ENCODE measurements at places on chromosomes 1 and 21.

DNA sequence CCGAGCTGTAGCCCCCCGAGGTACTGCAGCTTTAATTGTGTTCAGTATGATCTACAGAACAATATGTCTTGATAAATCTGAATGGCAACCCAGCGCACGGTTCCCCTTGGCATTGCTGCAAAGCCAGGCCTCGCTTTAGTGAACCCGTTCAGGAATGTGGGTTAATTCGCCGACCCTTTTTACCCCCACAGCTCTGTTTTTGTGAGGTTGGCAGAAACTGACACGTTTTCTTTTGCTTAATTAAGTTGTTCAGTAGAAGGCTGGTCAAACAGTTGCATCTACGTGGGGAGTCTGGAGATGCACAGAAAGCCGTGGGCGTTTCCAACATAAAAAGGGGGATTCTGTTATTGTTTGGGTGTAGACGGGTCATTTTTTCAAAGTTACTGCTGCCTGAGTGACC, 43.2 kb downstream of the OLIG1 start:
- H3K27ac ChIP-seq = no peak overlapping the region
- H3K4me1 ChIP-seq = peaks cover 14% of the 10 kb centered on the region
- no peak overlapping the region for H3K4me3 ChIP-seq
- no peak for DNase-seq
- H3K27me3 ChIP-seq = peaks cover 58% of the 10 kb centered on the region
- no peaks in the 10 kb centered on the region for H3K36me3 ChIP-seq

GRCh38 chr1:22159891-22160290, 17.0 kb upstream of the WNT4 start:
- H3K4me3 ChIP-seq = no peak overlapping the region
- H3K36me3 ChIP-seq = no peaks in the 10 kb centered on the region
- no peak for DNase-seq
- H3K27me3 ChIP-seq = peaks cover 3% of the 10 kb centered on the region
- H3K27ac ChIP-seq = no peak overlapping the region
- H3K4me1 ChIP-seq = no peaks in the 10 kb centered on the region

DNA sequence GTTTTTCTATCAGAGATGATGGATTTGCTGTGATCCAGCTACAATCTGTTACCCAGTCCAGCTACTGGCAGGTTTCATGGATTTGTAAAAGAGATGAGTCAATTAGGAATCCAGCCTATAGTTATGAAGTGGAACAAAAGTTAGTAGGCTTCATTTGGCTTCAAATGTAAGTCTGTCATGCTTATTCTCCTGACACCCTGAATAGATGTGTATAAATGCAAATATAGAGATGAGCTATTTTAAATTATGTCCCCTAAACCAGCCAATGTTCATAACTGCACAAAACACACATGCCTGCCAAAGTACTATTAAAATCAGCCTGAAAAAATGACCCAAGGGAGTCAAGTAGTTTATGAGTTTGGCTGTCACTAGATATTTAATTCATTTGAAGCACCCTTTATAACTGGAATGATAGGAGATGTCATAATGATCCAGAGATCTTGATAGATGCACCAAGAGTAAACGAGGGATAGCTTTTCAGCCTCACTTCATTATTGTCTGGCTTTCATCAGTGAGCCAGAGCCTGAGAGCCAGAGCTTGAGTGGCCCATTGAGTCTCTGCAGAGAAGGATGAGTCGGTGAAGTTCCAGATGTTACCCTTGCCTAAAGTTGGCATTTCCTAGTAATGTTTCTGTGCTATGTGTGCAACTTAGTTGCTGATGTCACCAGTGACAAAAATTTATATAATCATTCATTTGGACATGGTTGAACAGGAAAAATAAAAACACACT, 11.8 kb upstream of the NTMT2 start:
- no peaks in the 10 kb centered on the region for H3K36me3 ChIP-seq
- H3K4me3 ChIP-seq = no peak overlapping the region
- DNase-seq = no peak
- H3K27ac ChIP-seq = no peak overlapping the region
- H3K27me3 ChIP-seq = peaks cover 5% of the 10 kb centered on the region

DNA sequence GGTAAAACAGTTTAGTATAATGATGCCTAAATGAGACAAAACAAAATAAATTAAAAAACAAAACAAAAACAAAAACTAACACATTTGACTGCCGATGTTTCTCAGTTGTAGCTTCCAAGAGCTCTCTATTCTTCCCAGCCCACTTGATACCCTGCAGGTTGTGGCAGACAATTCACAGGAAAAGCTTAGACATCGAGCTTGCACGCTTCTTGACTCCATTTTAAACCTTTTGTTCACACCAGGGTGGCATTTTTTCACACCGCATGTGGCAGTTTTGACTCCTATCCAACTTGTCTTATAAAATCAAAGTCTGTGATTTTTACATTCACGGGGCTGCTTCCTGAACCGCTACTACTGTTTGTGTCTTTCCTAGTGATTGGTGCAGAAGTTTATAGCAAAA, 575.9 kb downstream of the USP25 start:
- no peak overlapping the region for H3K4me3 ChIP-seq
- H3K27me3 ChIP-seq = no peaks in the 10 kb centered on the region
- no peaks in the 10 kb centered on the region for H3K4me1 ChIP-seq
- DNase-seq = no peak
- no peaks in the 10 kb centered on the region for H3K36me3 ChIP-seq

- DNase-seq = no peak
- peak overlapping the region; percentile 87 for H3K27ac ChIP-seq
- no peaks in the 10 kb centered on the region for H3K27me3 ChIP-seq
- H3K4me1 ChIP-seq = peaks cover 48% of the 10 kb centered on the region
- peak overlapping the region; percentile 56 for H3K4me3 ChIP-seq
These were observed 29.6 kb upstream of the DIPK1A start for GRCh38 chr1:92990828-92991227.

- H3K4me3 ChIP-seq = no peak overlapping the region
- peak; percentile 72 for DNase-seq
- no peaks in the 10 kb centered on the region for H3K36me3 ChIP-seq
- peaks cover 6% of the 10 kb centered on the region for H3K4me1 ChIP-seq
- H3K27me3 ChIP-seq = peaks cover 68% of the 10 kb centered on the region
These were observed 41.2 kb downstream of the RRAGC start for GRCh38 chr1:38818175-38818976.

- peaks cover 18% of the 10 kb centered on the region for H3K4me1 ChIP-seq
- peak overlapping the region; percentile 65 for H3K27ac ChIP-seq
- H3K4me3 ChIP-seq = peak overlapping the region; percentile 61
- peak; percentile 88 for DNase-seq
- no peaks in the 10 kb centered on the region for H3K27me3 ChIP-seq
These were observed 3.8 kb downstream of the FBXO2 start for GRCh38 chr1:11650331-11650991.

DNA sequence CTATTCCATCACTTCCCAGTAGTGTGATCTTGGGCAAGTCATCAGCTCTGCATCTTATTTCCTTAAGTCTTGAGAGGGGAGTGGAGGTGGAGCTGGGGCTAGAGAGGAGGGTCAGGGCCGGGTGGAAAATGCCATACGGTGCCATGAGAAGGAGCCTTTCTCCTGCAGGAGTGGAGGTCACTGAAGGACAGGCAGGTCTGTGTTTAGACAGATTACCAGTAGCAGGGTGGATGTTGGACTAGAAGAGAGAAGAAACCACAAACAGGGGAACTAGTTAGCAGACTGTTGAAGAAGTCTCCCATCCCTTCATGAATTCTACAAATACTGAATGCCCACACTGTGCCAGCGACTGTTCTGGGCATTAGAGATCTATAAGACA, 13.9 kb upstream of the CPT2 start:
- H3K36me3 ChIP-seq = no peaks in the 10 kb centered on the region
- H3K27me3 ChIP-seq = peaks cover 13% of the 10 kb centered on the region
- no peak overlapping the region for H3K27ac ChIP-seq
- no peak for DNase-seq
- H3K4me3 ChIP-seq = no peak overlapping the region

DNA sequence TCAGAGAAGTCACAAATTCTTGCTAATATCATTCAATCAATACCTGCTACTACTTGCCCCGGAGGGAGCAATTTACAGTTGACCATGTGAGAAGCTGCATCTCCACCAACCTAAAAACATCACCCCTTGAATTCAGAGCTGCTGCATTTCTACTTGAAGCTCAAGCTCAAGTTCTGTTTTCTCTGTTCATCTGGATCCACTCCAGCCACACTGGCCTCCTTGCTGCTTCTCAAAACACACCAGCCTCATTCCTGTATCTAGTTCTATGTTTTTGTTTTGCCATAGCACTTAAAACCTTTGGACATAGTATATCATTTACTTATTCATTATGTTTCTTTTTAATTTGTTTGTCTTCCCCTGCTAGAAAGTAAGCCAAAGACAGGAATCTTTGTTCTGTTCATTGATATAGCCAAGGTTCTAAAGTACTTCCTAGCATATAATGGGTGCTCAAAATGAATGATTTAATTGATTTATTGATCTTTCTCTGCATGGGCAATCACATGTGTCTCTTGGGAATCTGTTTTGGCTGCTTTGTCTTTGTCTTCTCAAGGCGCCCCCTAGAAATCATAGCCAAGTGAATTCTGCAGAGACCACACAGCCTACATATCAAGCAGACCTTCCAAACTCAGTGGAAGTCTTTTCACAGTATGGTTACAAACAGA, 23.6 kb downstream of the SYF2 start:
- no peaks in the 10 kb centered on the region for H3K36me3 ChIP-seq
- no peak overlapping the region for H3K27ac ChIP-seq
- no peak for DNase-seq
- peaks cover 2% of the 10 kb centered on the region for H3K4me1 ChIP-seq

DNA sequence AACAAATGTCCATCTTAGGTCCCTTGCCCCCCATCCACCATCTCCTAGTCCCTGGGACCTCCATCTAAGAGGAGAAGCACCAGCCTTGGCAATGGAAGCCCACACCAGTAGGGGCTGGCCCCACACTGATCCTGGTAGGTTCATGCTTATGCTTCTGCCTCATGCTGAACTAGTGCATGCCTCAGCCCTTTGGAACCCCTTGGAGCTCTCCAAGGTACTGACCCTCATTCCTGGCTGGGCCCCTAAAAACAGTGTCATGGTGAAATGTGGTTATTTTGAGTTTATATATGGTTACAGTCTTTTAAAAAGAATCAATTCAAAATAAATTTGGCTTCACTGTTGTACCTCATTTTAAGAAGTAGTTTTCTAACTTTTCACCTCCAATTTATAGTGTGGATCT, 108.3 kb downstream of the HIVEP3 start:
- no peaks in the 10 kb centered on the region for H3K27me3 ChIP-seq
- no peak overlapping the region for H3K4me3 ChIP-seq
- H3K27ac ChIP-seq = no peak overlapping the region
- H3K36me3 ChIP-seq = no peaks in the 10 kb centered on the region

GRCh38 chr1:18612073-18612472, 18.6 kb upstream of the PAX7 start:
- H3K4me3 ChIP-seq = no peak overlapping the region
- H3K36me3 ChIP-seq = no peaks in the 10 kb centered on the region
- peaks cover 15% of the 10 kb centered on the region for H3K27me3 ChIP-seq
- H3K4me1 ChIP-seq = no peaks in the 10 kb centered on the region
- DNase-seq = no peak

DNA sequence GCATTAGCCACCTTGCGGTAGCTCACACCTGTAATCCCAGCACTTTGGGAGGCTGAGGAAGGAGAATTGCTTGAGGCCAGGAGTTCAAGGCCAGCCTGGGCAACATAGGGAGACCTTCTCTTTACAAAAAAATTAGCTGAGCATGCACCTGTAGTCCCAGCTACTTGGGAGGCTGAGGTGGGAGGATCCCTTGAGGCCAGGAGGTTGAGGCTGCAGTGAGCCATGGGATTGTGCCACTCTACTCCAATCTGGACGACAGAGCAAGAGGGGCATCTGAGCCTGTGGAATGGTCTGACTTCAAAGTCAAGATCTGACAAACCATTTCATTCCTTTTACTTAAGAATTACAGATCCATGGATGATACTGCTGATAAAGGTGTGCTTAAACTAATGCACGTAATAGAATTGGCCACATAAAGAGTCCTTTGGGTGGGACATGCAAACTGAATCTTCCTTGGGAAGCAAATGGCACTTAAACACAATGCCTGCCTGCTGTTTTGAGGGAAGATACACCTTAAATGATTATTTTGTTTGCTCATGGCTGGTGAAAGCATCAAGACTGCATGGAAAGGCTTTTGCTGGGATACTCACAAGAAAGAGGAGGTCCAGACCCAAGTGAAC, 2.5 kb upstream of the TMEM201 start:
- H3K27ac ChIP-seq = no peak overlapping the region
- no peak for DNase-seq
- H3K36me3 ChIP-seq = peaks cover 2% of the 10 kb centered on the region
- no peaks in the 10 kb centered on the region for H3K27me3 ChIP-seq
- H3K4me3 ChIP-seq = no peak overlapping the region

- H3K27me3 ChIP-seq = peaks cover 2% of the 10 kb centered on the region
- H3K4me1 ChIP-seq = no peaks in the 10 kb centered on the region
- H3K36me3 ChIP-seq = no peaks in the 10 kb centered on the region
- H3K4me3 ChIP-seq = no peak overlapping the region
- DNase-seq = no peak
These were observed 356.4 kb upstream of the ESRRG start for GRCh38 chr1:217079584-217079983.

DNA sequence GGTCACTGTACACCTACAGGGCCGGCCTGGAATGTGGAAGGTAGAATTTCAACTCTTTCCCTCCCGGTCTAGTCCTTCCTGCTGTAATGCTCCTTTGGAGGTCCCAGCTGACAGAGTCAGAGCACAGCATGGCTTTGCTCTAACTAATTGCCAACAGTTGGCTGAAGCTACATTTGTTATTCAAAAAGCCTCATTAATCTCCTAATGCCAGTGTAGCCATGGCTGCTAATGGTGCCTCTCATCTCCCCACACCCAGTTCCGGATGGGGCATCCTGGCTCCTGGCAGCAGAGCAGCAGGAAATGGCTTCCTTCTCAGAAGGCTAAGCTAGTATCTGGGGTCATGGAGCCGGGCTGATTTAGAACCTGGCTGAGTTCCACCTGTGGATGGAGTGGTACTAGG, 18.7 kb upstream of the CAMK1G start:
- peaks cover 4% of the 10 kb centered on the region for H3K4me1 ChIP-seq
- DNase-seq = no peak
- H3K36me3 ChIP-seq = no peaks in the 10 kb centered on the region
- no peak overlapping the region for H3K27ac ChIP-seq
- peaks cover 10% of the 10 kb centered on the region for H3K27me3 ChIP-seq
- H3K4me3 ChIP-seq = no peak overlapping the region

- H3K27ac ChIP-seq = peak overlapping the region; percentile 70
- peak overlapping the region; percentile 60 for H3K4me3 ChIP-seq
- peaks cover 18% of the 10 kb centered on the region for H3K36me3 ChIP-seq
- peaks cover 36% of the 10 kb centered on the region for H3K4me1 ChIP-seq
- no peaks in the 10 kb centered on the region for H3K27me3 ChIP-seq
These were observed 34.1 kb downstream of the RAP1A start for GRCh38 chr1:111653709-111654108.

- DNase-seq = no peak
- no peak overlapping the region for H3K27ac ChIP-seq
- H3K36me3 ChIP-seq = no peaks in the 10 kb centered on the region
- peaks cover 71% of the 10 kb centered on the region for H3K27me3 ChIP-seq
These were observed 48.5 kb downstream of the RHBG start for GRCh38 chr1:156417401-156418020.

- no peak for DNase-seq
- H3K4me1 ChIP-seq = peaks cover 9% of the 10 kb centered on the region
- H3K4me3 ChIP-seq = no peak overlapping the region
These were observed 4.6 kb upstream of the GMEB1 start for GRCh38 chr1:28663871-28664470.

GRCh38 chr1:204314171-204314892, 45.4 kb downstream of the PLEKHA6 start:
- no peak overlapping the region for H3K27ac ChIP-seq
- H3K4me1 ChIP-seq = no peaks in the 10 kb centered on the region
- peaks cover 6% of the 10 kb centered on the region for H3K27me3 ChIP-seq
- no peak for DNase-seq
- H3K36me3 ChIP-seq = no peaks in the 10 kb centered on the region

GRCh38 chr1:16184557-16185303, 27.7 kb downstream of the ARHGEF19 start:
- no peak for DNase-seq
- H3K4me3 ChIP-seq = no peak overlapping the region
- H3K27me3 ChIP-seq = peaks cover 2% of the 10 kb centered on the region
- no peaks in the 10 kb centered on the region for H3K36me3 ChIP-seq
- no peak overlapping the region for H3K27ac ChIP-seq
- H3K4me1 ChIP-seq = peaks cover 3% of the 10 kb centered on the region
